ENCODE measurements at places on chromosomes 11 and 22.

- no peak for DNase-seq
Observed at GRCh38 chr11:62547691-62548281, 1.2 kb upstream of the AHNAK start.

- no peak for DNase-seq
Observed at GRCh38 chr11:70944636-70945035, 307.7 kb downstream of the SHANK2 start.

GRCh38 chr22:35905894-35906293 is 122.7 kb downstream of the RBFOX2 start:
- DNase-seq, result no peak

DNA sequence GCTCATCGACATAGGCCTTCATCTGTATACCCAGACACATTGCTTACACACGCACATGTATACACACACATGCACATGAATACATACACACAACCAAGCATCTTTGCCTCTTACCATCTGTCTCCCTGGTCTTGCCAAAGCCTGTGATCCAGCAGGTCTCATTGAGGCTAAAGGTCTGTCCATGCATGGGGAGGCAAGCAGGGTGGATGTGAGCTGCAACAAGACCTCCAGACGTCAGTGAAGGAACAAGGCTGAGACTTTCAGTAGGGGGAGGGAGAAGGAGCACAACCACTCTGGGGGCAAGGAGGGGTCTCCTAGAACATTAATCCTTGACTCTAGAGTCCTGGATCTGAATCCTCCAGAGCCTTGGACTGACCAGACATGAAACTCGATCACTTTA is 23.7 kb downstream of the TMPRSS13 start:
- no peak for DNase-seq

GRCh38 chr11:125688066-125688465 is 7.4 kb upstream of the ACRV1 start:
- DNase-seq, result no peak

DNA sequence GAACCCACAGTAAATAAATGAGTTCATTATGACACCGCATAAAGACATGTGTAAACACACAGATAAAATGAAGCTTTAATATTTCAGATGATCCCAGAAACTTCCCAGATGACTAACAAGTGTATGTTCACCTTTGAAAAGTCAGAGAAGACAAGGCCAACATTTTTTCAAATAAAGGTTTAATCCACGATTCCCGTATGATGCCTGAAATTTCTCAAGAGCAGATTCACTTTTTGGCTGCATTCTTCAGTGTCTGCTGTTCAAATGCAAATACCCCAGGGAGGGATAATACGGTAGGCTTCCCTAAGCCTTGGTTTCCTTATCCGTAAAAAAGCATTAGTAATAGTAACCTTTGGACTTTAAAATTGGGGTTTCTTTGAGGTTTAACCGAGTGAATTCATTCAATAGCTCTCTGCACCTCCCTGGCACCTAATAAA is 62.5 kb downstream of the SYTL2 start:
- DNase-seq, result no peak

DNA sequence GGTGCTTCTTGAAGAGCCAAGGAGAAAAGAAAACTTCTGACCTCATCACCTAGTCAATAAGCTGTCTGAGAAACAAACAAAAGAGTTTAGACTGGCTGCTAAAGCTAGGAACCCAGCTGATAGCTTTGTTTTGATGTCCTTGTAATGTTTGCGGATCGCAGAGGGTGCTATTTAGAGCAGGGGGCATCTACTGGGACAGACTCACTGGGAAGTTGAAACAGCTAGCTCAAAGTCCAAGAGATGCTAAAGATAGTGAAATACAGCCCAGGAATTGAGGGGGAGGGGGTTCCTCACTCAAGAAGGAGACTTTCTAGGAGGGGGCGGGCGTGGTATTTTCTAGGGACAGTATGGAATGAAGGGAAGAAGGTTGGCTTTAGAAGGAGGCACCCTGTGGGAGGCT is 18.9 kb downstream of the ZBTB16 start:
- DNase-seq, result no peak

DNA sequence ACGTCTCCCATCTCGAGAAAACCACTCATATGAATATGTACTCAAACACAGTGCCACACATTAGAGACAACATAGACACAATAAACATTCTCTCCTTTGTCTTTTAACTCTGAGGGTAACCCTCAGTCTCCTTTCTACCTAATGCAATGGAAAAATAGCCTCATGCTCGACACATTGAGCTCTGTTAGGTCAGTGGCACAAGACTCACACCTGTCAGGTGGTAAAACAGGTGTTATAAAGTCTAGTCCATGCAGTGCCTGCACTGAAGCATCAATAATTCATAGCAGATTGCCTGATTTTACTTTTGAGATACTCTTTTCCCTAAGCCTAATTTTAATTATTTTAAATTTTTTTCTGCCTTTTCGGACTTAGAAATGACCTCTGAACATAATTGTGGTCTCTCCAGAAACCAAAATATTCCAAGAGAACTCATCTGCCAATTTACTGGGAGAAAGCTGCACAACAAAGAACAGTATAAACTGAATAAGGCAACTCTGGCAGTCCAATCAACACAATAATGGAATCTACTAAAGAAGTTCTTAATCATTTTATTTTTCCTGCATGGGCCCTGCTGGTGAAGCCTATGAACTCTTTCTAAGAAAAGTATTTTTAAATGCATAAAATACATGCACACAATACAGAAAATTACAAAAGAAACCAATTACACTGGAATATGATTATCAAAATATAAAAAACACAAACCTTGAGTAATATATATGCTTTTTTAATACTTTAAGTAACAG is 9.9 kb downstream of the RDX start:
- no peak for DNase-seq

GRCh38 chr11:95835351-95835750 is 45.1 kb downstream of the CEP57 start:
- no peak for DNase-seq

DNA sequence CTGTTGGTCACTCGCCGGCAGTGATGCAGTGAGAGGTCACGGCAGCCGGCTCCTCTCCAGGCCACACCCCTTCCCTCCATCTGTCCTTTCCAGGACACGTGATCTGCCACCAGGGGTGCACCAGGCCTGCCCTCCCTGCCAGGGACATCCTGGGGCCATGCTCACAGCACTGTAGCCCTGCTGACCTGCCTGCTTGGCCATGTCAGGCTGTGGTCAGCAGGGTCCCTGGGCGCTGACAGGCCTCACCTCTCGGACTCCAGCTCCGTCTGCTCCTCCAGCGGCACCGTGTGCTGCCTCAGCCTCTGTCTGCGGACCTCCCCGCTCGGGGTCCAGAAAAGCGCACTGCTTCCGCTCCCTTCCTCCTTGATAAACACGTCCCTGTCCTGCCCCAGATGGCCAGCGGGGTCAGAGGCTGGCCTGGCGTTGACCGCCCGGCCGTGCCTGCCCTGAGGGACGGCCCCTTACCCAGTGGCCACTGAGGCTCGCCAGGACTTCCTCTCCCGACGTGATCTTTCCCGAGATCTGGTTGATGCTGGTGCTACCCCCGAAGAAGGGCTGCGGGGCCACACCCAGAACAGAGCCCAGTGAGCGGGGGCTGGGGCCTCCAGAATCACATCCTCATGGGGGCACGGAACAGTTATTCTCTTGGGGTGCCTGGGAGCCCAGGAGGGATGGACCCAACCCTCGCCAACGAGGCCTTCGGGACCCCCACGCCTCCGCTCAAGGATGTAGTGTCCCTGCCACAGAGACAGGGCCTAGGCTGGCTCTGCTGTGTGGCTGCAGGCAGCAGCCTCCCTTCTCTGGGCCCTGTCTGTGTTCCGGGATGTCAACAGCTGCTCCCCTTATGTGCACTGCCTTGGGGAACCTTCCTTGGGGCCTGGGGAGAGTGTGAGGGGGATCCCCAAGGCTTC is 36.3 kb upstream of the CARS1 start:
- no peak for DNase-seq

- no peak for DNase-seq
Observed at GRCh38 chr11:134126217-134126822, 57.4 kb downstream of the JAM3 start.

- no peak for DNase-seq
Observed at GRCh38 chr11:91872243-91872642, 352.4 kb upstream of the FAT3 start.

DNA sequence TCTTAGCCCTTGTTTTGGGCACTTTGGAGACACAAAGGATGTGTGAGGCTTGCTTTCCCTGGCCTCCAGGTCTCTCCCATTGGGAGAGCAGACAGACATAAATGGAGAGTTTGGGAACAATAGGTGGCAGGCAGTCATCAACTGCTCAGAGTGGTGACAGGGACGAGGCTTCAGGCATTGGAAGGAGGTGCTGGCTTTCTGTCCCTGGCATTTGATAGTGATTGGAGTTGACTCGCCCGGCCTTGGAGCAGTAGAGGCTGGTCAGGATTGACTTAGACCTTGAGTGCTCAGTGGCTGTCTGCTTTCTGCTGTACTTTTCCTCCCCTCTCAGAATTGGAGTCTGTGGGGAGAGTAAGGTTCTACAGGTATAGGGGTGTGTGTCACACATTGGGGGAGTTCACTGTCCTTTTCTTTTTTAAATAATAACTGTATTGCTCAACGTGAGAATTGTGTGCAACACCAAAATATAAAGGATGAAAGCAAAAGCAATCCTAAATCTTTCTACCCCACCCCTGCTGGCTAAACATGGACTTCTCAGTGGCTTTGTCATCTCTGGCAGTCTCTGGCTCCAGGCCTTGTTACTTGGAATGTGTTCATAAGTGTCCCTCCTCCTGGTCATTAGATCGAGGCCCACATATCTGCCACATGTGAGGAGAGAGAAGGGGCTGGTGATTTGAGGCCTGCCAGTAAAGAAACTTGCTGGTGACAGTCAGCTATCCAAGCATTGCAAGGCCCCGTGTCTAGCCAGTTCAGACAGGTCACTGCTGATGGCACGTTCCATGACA is 21.1 kb downstream of the SHISA8 start:
- DNase-seq, result no peak

DNA sequence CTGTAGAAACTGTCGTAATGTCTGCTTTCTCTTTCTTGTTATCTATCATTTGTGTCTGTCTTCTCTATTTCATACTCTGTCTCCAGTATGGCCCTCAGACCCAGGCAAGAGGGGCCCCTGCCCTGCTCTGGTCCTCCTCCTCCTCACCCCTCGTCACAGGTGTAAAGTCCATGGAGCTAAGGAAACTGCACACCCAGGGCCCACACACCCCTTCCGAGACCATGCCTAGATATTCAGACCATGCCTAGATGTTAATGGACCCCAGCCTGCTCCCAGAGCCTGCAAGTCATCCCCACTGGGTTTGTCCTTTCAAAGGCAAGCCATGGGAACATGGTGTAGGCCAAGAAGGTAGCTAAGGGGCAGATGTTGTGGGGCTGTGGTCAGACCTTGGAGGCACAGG is 24.1 kb upstream of the ANO1 start:
- DNase-seq, result no peak

GRCh38 chr11:64934682-64935358 is 873 bp downstream of the GPHA2 start:
- DNase-seq, result no peak

GRCh38 chr11:91326751-91327150 is 897.9 kb upstream of the FAT3 start:
- DNase-seq, result no peak

GRCh38 chr22:27574002-27574366 is 227.6 kb downstream of the MN1 start:
- DNase-seq, result no peak

GRCh38 chr11:8363921-8364320 is 100.2 kb upstream of the LMO1 start:
- no peak for DNase-seq

GRCh38 chr11:118170882-118171268 is 5.6 kb downstream of the SCN2B start:
- DNase-seq, result no peak

DNA sequence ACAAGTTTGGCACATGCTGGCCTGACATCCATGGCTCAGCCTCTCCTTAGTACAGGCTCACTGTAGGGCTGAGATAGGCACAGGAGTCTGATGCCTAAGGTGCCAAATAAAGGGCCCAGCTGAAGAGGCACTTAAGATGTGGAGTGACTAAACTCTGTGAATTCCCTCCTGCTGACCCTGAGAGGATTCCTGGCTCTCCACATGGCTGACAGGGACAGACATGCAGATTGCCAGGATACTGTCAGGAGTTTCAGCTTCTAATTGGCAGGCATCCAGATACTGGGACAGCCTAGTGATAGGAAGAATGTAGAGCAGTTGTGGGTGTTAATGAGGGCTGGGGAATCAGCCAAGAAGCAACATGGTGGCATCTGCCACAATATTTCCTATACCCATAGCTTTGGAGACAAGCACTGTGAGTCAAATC is 558.7 kb downstream of the INSC start:
- DNase-seq, result no peak

DNA sequence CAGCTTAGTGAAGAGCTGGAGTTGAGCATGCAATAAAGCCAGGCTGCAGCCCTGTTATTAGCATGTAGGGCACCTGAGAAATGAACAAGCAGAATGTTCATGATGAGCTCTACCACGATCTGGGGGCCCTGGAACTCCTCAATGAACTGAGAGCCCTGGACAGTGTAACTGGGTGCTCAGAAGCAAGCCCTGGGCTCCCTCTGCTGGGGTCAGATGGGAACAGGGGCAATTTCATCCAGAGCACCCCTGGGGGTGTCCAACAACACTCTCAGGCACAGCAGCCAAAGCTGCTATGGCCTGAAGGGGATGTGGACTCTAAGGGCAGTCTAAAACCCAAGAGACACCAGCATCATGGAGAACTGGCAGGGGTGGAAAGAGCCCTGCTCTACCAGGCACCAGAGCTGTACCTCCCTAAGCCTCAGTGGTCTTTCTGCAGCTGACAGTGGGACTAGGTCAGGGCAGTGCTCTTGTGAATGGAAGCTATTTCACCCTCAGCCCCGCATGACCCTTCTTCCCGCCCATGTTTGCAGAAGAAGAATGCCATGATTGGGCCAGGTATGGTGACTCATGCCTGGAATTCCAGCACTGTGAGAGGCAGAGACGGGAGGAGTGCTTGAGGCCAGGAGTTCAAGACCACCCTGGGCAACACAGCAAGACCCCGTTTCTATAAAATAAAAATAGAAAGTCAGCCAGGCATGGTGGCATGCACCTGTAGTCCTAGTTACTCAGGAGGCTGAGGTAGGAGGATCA is 28.9 kb downstream of the THOC5 start:
- no peak for DNase-seq

- DNase-seq, result no peak
Observed at GRCh38 chr11:23556163-23556750, 696.0 kb upstream of the CCDC179 start.

DNA sequence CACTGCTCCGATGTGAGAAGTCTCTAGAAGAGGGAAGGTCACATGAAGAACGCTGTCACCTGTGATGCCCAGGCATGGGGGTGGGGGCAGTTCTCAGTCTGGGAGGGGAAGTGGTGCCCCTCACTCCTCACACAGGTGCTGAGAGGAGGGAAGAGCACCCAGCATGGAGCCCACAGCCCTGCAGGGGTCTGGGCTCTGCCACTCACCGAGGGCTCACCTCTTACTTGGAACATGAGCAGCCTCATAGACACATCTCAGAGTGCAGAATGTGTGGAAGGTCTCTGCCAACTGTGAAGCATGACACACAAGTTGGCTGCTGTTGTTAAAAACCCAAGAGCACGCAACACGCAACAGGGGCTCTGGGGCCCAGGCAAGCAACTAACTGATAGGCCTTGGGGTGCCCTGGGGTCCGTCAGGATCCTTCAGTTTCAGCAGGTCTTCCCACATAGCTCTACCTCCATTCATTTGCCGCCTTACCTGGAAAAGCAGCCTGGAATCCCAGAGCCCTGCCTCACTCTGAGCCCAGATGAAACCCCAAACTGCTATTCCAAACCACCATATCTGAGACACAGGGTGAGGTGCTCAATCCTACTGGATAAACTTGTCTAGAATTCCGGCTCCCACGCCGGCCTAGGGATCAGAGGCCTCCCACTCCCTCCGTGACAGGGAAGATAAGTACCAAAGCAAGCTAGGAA is 17.5 kb upstream of the TMPRSS4 start:
- no peak for DNase-seq
